ENCODE measurements at places on chromosomes 6 and 20.

DNA sequence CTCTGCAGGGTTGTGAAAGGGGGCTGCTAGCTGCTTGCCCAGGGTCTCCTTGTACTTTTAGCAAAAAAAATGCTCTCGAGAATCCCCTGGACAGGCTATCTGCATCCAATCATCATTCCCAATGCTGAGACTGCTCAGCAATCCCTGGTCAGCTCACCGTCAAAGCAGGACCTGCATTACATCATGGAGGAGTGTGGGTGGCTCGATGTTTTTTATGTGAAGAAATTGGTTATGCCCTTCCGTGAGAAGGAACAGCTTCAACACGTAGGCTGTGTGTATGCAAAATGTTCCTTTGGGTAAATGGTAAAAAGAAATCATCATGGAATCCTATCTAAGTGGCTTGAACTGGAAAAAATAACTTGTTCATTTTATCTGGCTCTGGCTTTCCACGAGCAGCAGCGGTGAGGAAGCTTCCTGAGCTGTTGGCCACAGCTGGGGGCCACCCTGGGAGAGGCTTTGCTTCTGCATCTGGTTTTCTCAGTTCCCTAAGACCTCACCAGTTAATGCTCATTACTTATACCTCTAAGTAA, 111.4 kb downstream of the FYN start:
- ATAC-seq: no peak

- no peak for ATAC-seq
Observed at GRCh38 chr20:29419378-29419777, 1838.1 kb upstream of the DEFB115 start.

- no peak for ATAC-seq
Observed at GRCh38 chr6:77837034-77837784, 184.4 kb downstream of the MEI4 start.

DNA sequence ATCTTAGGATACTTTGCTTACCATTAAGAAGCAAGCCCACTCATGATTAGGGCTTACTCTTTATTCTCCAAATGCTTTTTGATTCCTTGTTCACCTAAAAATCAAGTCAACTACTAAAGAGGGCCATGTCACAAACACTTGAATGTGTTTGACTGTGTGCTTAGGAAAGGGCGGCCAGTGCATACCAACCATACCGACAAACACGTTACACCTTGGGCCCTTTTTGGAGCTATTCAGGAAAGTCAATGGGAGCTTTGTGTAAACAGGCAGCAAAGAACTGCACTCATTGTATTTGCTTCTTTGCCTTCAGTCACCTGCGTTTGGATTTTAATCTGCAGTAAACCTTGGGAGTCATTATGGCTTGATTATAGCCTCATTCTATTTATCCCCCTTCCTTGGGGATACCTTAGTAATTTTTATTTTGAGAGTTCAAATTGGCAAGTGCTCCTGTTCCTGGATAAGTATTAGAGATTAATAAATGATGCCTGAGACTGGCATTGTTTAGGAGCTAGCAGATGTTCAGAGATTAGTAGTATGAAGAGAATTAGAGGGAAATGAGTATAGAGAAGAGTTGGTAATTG, 102.6 kb upstream of the HDGFL1 start:
- no peak for ATAC-seq

DNA sequence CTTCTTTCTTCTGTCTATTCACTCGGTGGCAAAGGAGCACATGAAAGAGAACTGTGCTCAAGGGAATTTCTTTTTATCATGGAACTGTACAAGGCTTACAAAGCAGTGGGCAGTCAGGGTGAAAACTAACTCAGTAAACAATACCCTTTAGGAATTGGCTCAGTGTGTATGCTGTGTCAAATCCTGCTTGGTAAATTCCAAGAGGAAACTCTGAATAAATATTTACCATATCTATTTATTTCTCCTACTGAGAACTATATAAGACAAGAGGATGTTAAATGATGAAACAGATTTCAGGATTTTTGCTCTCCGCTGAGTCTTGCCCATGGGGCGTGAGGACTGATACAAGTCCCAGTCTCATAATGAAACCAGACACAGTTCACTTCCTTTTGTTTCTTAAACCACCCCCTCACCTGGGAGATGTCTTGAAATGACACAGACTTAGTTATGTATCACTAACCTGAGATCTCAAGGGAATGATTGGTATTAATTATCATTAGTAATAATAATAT, 188.8 kb downstream of the BACH2 start:
- no peak for ATAC-seq

DNA sequence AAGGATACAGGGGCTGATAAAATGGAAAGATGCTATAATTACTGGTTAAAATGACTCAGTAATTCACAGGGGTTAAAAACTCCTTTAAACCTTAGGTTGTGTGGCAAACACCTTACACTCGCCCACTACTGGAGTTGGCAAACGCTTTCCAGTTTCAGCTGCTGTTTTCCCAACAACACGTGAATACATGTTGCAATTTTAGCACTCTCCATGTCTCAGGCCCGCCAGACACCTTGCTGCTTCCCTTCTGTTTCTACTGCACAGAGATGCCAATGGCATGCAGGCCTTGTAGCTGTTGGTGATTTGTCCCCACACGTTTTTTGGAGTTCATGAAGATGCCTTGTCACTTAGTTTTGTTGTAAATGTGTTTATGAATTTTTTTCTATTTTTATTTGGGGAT, 5.3 kb upstream of the TTPAL start:
- no peak for ATAC-seq
